ENCODE measurements at places on chromosomes 7 and 10.

- H3K27ac ChIP-seq = no peak overlapping the region
- H3K36me3 ChIP-seq = no peaks in the 10 kb centered on the region
- no peak for DNase-seq
- no peak overlapping the region for H3K4me3 ChIP-seq
Observed at GRCh38 chr7:69791739-69792138, 193.5 kb downstream of the AUTS2 start.

GRCh38 chr7:121545418-121545817 lies 149.3 kb upstream of the FAM3C start:
- H3K4me3 ChIP-seq = no peak overlapping the region
- peaks cover 4% of the 10 kb centered on the region for H3K36me3 ChIP-seq
- H3K27ac ChIP-seq = peak overlapping the region; percentile 89
- H3K4me1 ChIP-seq = peaks cover 35% of the 10 kb centered on the region

GRCh38 chr10:104066945-104067344 lies 18.7 kb downstream of the COL17A1 start:
- H3K4me1 ChIP-seq = no peaks in the 10 kb centered on the region
- H3K36me3 ChIP-seq = no peaks in the 10 kb centered on the region
- no peak overlapping the region for H3K4me3 ChIP-seq
- peaks cover 1% of the 10 kb centered on the region for H3K27me3 ChIP-seq
- H3K27ac ChIP-seq = no peak overlapping the region
- DNase-seq = no peak

- H3K4me1 ChIP-seq = peaks cover 8% of the 10 kb centered on the region
- no peak overlapping the region for H3K27ac ChIP-seq
- H3K4me3 ChIP-seq = no peak overlapping the region
- H3K27me3 ChIP-seq = peaks cover 4% of the 10 kb centered on the region
- no peaks in the 10 kb centered on the region for H3K36me3 ChIP-seq
- DNase-seq = peak; percentile 89
Observed at GRCh38 chr10:110556969-110557601, 10.4 kb upstream of the SMC3 start.

GRCh38 chr7:131039836-131040235 lies 287.8 kb upstream of the MKLN1 start:
- peaks cover 66% of the 10 kb centered on the region for H3K4me1 ChIP-seq
- peak overlapping the region; percentile 58 for H3K27ac ChIP-seq
- H3K27me3 ChIP-seq = no peaks in the 10 kb centered on the region
- peaks cover 25% of the 10 kb centered on the region for H3K36me3 ChIP-seq
- DNase-seq = no peak

DNA sequence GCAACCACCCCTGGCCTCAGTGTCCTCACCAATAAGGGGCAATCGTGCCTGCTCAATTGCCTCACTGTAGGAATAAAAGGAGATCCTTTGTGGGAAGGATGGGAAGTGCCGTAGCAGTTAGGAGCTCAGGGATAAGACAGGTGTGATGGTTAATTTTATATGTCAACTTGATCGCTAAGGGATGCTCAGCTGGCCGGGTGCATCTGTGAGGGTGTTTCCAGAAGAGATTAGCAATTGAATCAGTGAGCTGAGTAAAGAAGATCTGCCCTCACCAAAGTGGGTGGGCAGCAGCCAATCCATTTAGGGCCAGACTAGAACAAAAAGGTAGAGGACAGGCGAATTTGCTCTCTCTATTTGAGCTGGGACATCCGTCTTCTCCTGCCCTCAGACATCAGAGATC lies 46.3 kb downstream of the BUB3 start:
- no peaks in the 10 kb centered on the region for H3K27me3 ChIP-seq
- H3K4me3 ChIP-seq = no peak overlapping the region
- H3K4me1 ChIP-seq = peaks cover 9% of the 10 kb centered on the region
- no peak for DNase-seq
- no peak overlapping the region for H3K27ac ChIP-seq
- H3K36me3 ChIP-seq = peaks cover 4% of the 10 kb centered on the region
